PC-9 (cell line): ENCODE measurements at places on chromosomes 7 and 10. TPM values are rescaled to one million over a fixed set of nuclear protein-coding genes. Genes with fewer than 3 reads are reported as not detected.

Gene TMEM229A
- not detected in 2 replicates for total RNA-seq

Gene CNPY1
- not detected in 2 replicates for total RNA-seq

Gene OPN4
- total RNA-seq = 0.15 and 0.23 TPM in 2 replicates

DNA sequence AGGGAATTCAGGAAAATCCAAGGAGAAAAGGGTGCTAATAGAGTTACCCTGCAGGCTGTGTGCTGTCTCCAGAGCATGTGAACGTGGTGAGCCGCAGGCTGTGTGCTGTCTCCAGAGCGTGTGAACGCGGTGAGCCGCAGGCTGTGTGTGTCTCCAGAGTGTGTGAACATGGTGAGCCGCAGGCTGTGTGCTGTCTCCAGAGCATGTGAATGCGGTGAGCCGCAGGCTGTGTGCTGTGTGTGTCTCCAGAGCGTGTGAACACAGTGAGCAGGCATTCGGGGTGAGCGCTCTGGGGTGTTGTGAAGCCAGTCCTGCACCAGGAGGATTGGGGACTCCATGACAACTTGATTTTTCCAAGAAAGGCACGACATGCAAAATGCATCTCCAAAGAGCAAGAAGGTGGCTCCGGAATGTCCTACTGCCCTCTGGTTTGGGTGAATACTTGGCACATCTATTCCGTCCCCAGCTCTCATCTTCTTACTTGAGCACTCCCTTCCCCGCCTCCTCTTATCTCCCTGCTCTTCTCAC, 407.9 kb upstream of the SHH start:
- no peaks in the 10 kb centered on the region for H3K4me1 ChIP-seq
- peaks cover 98% of the 10 kb centered on the region for H3K27me3 ChIP-seq
- DNase-seq = no peak
- no peak overlapping the region for H3K27ac ChIP-seq

GRCh38 chr7:70582927-70583895, 548.7 kb upstream of the GALNT17 start:
- no peaks in the 10 kb centered on the region for H3K36me3 ChIP-seq
- no peak overlapping the region for H3K4me3 ChIP-seq
- H3K27ac ChIP-seq = no peak overlapping the region
- DNase-seq = no peak
- H3K27me3 ChIP-seq = peaks cover 63% of the 10 kb centered on the region

GRCh38 chr7:41574377-41574776, 128.5 kb downstream of the INHBA start:
- H3K27me3 ChIP-seq = no peaks in the 10 kb centered on the region
- peaks cover 45% of the 10 kb centered on the region for H3K4me1 ChIP-seq
- H3K27ac ChIP-seq = peak overlapping the region; percentile 89

- DNase-seq = no peak
- H3K4me3 ChIP-seq = no peak overlapping the region
- H3K27ac ChIP-seq = no peak overlapping the region
- no peaks in the 10 kb centered on the region for H3K4me1 ChIP-seq
- no peaks in the 10 kb centered on the region for H3K36me3 ChIP-seq
Observed at GRCh38 chr10:76055963-76056362, 624.5 kb downstream of the LRMDA start.

GRCh38 chr7:32062150-32062549, 8.1 kb downstream of the PDE1C start:
- peaks cover 53% of the 10 kb centered on the region for H3K27me3 ChIP-seq
- H3K27ac ChIP-seq = no peak overlapping the region
- H3K4me3 ChIP-seq = no peak overlapping the region
- H3K36me3 ChIP-seq = no peaks in the 10 kb centered on the region
- H3K4me1 ChIP-seq = no peaks in the 10 kb centered on the region
- DNase-seq = peak; percentile 31

DNA sequence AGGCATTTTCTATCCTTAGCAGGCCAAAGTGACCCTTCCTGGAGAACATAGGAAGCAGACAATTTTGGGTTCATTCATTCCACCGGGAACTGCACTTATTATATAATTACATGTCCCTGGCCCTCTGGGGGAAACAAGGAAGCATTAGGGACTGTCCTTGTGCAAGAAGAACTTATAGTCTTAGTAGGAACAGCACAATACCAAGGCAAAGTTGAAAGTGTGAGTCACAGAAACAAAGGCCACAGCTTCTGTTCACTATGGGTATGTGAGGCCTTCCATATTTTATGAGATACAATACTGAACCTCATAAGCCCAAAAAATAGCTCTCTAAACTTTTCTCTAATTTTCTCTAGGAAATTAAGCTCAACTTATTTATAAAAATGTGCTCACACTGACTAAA, 18.4 kb upstream of the AKR1B10 start:
- peak overlapping the region; percentile 5; the same call in 1 of the 2 replicates for H3K27ac ChIP-seq
- no peak for DNase-seq
- H3K27me3 ChIP-seq = no peaks in the 10 kb centered on the region
- peaks cover 73% of the 10 kb centered on the region for H3K4me1 ChIP-seq
- no peaks in the 10 kb centered on the region for H3K36me3 ChIP-seq

- no peak overlapping the region for H3K4me3 ChIP-seq
- no peaks in the 10 kb centered on the region for H3K36me3 ChIP-seq
- H3K27me3 ChIP-seq = no peaks in the 10 kb centered on the region
- no peak for DNase-seq
- no peaks in the 10 kb centered on the region for H3K4me1 ChIP-seq
Observed at GRCh38 chr10:120012131-120012400, 119.5 kb downstream of the SEC23IP start.

GRCh38 chr10:77442699-77443189, 194.9 kb downstream of the KCNMA1 start:
- H3K36me3 ChIP-seq = no peaks in the 10 kb centered on the region
- no peaks in the 10 kb centered on the region for H3K4me1 ChIP-seq
- H3K4me3 ChIP-seq = no peak overlapping the region
- no peak for DNase-seq

GRCh38 chr10:116098411-116099022, 174.5 kb downstream of the GFRA1 start:
- no peak for DNase-seq
- H3K4me1 ChIP-seq = no peaks in the 10 kb centered on the region
- H3K27me3 ChIP-seq = peaks cover 41% of the 10 kb centered on the region; the same call in 1 of the 2 replicates
- no peak overlapping the region for H3K27ac ChIP-seq

DNA sequence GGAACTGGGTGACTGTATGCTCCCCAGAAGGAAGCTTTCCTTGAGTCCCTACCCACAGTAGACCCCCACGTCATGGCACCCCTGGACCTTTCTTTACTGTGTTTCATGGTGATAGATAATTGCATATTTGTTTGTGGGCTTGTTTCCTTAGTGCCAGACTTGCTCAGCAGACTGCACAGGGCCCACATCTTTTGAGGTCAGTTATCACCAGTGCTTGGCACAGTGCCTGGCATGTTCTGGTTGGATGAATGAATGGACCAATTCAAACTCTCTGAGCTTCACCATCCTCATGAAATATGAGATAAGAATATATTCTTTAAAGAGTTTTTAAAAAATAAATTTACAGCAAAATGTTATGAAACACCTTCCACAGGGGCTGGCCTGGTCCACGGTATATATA, 78.4 kb upstream of the EMX2 start:
- no peak overlapping the region for H3K4me3 ChIP-seq
- no peaks in the 10 kb centered on the region for H3K36me3 ChIP-seq
- H3K27ac ChIP-seq = no peak overlapping the region
- H3K4me1 ChIP-seq = peaks cover 25% of the 10 kb centered on the region

- peak overlapping the region; percentile 52; the same call in 1 of the 2 replicates for H3K27ac ChIP-seq
- H3K4me3 ChIP-seq = no peak overlapping the region
- H3K27me3 ChIP-seq = no peaks in the 10 kb centered on the region
- peaks cover 14% of the 10 kb centered on the region; the same call in 1 of the 2 replicates for H3K36me3 ChIP-seq
- no peak for DNase-seq
- peaks cover 73% of the 10 kb centered on the region for H3K4me1 ChIP-seq
Observed at GRCh38 chr7:47536661-47537611, 45.0 kb downstream of the TNS3 start.

DNA sequence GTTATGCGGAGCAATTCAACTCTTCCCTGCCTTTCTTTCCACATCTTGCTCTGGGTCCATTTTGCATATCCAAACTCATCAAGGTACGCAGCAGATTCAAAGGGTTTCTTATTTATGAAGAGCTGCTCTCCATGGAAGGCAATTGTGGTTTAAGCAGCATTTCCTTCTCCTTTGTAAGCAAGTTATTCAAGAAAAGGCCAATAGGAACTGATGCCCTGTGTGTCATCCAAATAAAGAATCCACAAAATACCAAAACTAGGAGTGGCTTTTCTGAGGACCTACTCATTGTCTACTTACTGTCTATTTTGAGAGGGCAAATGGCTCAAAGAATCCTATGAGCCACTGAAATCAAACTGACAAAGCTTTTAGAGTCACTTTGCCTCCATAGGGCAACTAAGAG, 253.1 kb downstream of the PTEN start:
- no peaks in the 10 kb centered on the region for H3K27me3 ChIP-seq
- H3K36me3 ChIP-seq = no peaks in the 10 kb centered on the region
- no peaks in the 10 kb centered on the region; the same call in 1 of the 2 replicates for H3K4me1 ChIP-seq
- H3K4me3 ChIP-seq = no peak overlapping the region
- H3K27ac ChIP-seq = no peak overlapping the region
- DNase-seq = peak; percentile 37

- H3K4me1 ChIP-seq = peaks cover 29% of the 10 kb centered on the region
- H3K27me3 ChIP-seq = no peaks in the 10 kb centered on the region
- H3K36me3 ChIP-seq = no peaks in the 10 kb centered on the region
- no peak for DNase-seq
Observed at GRCh38 chr10:16819026-16819425, 1.8 kb upstream of the RSU1 start.

DNA sequence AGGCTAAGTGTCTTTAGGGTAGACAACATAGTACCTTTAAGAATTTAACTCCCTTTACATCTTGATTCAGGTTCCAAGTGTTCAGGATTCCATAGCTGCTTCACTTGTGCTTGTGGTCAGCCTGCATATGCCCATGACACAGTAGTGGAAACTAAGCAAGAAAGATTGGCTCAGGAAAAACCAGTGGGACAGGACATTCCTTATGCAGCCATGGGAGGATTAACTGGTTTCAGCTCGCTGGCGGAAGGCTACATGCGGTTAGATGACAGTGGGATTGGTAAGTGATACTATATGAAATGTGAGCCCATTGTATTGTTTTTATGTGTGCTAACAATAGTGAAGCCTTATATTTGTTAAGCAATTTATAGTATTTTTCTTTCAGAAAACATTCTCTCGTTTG, 11.3 kb downstream of the FAM221A start:
- no peak overlapping the region for H3K4me3 ChIP-seq
- H3K36me3 ChIP-seq = no peaks in the 10 kb centered on the region
- peaks cover 14% of the 10 kb centered on the region for H3K4me1 ChIP-seq
- H3K27me3 ChIP-seq = no peaks in the 10 kb centered on the region
- peak overlapping the region; percentile 25 for H3K27ac ChIP-seq
- peak; percentile 98 for DNase-seq

DNA sequence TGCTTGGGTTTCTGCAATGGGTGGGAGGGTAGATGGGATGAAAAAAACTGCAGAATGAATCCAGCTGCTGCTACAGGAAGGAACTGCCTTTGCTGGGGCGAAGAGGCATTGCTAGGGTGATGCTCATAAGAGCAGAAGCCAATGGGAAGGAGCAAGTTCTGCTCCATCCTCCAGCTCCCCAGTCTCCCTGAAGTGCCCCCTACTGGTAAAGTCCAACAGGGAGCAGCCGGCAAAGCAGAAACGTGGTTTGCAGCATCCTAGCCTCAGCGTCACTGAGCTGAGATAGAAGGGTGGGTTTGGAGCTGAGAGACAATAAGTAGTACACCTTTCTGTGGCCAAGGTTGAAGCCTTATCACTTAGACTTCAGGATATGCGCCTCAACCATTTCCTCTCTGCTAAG, 220.5 kb downstream of the CCSER2 start:
- no peak for DNase-seq
- H3K4me1 ChIP-seq = no peaks in the 10 kb centered on the region
- no peak overlapping the region for H3K27ac ChIP-seq
- no peak overlapping the region for H3K4me3 ChIP-seq

- no peaks in the 10 kb centered on the region for H3K36me3 ChIP-seq
- no peak overlapping the region for H3K27ac ChIP-seq
- H3K4me1 ChIP-seq = peaks cover 14% of the 10 kb centered on the region
- no peaks in the 10 kb centered on the region for H3K27me3 ChIP-seq
- peak; percentile 44 for DNase-seq
Observed at GRCh38 chr7:45460379-45460778, 113.8 kb upstream of the ADCY1 start.
